ENCODE measurements at places on chromosomes 5 and 9.

GRCh38 chr5:17243287-17244063 lies 26.0 kb downstream of the BASP1 start:
- no peak for DNase-seq

GRCh38 chr5:134022333-134022732 lies 17.6 kb upstream of the VDAC1 start:
- no peak for DNase-seq

DNA sequence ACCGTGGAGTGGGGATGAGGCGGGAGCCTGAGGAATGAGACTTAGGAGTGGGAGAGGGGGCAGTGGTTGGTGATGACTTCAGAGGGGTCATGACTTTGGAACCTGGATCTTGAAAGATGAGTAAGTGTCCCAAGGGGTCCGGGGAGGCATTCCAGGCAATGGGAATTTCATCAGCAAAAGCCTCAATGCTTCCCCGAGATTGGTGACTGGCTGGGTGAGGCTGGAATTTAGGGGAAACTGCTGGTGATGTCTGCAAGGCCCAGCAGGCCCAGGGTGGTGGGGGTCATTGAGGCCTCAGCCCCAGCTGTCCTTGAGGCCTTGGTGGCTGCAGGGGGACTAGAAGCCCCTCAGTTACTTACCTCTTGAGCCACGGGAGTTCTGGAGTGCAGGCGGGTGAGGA lies 7.5 kb downstream of the NDST1 start:
- no peak for DNase-seq

DNA sequence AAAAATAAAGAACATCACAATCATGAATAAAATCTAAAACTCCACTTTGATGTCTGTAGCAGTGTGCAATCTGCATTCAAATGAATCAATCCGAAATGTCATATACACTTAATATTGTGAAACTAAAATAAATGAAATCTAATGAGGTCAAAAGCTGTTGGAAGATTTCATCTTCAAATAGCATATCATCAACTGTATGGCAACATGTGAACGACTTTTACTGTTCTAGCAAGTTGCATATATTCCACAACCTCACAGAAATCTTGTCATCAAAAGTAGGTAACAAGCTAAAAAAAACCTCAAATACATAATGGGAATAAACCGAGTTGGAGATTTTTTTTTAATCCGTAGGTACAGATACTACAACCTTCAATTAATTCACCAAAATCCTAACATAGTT lies 1.2 kb downstream of the PTBP3 start:
- DNase-seq = no peak

- DNase-seq = no peak
These were observed 28.6 kb upstream of the SPATA31E1 start for GRCh38 chr9:87853876-87854579.

DNA sequence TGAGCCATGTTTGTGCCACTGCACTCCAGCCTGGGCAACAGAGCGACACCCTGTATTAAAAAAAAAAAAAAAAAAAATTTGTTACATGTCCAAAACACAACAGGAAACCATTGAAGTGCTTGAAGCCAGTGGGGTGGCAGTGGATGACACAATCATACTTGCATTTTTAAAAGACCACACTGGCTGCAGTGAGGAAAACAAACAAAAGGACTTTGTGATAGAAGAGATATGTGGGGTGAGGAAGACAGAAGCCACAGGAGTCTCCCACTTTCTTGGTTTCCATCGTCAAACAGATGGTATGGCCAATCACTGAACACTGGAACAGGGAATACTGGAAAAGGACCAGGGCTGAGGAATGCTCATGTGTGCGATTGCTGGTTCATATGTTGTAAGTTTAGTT lies 20.9 kb upstream of the COMMD10 start:
- DNase-seq = no peak

DNA sequence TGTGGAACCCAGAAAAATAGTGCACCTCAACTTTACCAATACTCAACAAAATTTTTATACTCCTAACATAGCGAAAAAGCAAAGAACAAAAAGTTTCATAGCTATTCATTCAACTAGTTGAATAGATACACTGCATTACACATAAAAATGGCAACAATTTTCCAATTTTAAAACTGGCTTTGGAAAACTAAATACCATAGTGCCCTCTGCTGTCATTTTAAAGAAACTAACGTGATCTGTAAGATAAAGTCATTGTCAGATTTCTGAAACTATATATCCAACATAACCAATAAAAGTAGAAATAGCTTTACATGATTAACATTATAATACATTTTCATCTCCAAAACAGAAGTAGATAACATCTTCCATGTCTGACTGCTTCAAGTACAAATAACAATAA lies 31.6 kb downstream of the DTWD2 start:
- DNase-seq = no peak

Measured in activated CD8-positive, alpha-beta memory T cell treated with anti-CD3 and anti-CD28 coated beads for 4 hours (primary cell).